ENCODE measurements at places on chromosomes 12 and 14.

GRCh38 chr12:62642486-62642885 is 175.9 kb downstream of the MON2 start:
- no peak for DNase-seq

- DNase-seq: no peak
These were observed 1.7 kb downstream of the GZMB start for GRCh38 chr14:24632336-24632735.

- DNase-seq: no peak
These were observed 78.9 kb downstream of the ITPK1 start for GRCh38 chr14:93036652-93037345.

DNA sequence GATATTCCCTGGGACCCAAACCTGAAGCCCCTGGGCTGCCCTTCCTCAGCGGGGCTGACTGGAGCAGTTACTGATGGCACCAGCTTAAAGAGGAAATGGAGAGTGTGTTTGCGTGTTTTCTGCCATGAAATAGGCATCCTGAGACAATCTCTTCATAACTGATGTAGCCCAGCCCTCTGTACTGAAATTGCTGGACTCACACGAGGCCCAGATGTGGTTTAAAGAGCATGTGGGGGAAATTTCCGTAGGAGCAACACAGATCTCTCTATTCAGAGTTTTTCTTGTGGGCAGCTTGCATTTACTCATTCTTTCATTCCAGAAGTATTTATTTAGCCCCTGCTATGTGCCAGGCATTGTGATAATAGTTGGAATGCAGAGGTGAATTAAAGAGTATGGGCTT is 782.1 kb upstream of the TBX3 start:
- no peak for DNase-seq

DNA sequence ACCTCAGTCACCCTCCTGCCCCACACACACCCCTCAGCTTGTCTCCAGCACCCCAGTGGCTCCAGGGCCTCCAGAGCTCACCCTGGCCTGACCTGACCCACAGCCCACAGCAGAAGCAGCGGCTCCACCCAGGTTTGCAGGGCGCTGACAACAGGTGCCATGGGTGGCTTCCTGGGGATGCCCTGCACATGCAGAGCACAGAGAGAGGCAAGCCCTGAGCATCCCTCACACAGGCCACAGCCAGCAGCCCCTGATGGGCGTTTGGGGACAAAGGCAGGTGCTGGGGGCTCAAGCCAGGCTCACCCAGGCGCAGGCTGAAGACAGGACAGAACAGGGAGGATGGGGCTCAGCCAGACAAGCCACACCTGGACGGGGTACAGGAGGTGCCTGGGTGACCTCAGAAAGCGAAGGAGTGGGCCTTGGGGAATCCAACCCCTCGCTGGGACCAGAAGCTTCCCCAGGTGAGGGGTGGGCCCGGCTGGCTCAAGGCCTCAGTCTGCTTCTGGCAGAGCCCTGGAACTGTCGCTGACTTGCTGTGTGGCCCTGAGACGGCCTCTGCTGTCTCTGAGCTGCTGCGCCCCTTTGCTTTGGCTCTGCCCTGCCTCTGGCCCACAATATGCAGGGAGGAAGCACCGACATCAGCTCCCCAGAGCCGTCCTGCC is 10.6 kb downstream of the ARL6IP4 start:
- no peak for DNase-seq

- no peak for DNase-seq
These were observed 62.8 kb upstream of the CCDC91 start for GRCh38 chr12:28127455-28127854.

GRCh38 chr12:78323226-78323625 is 492.5 kb downstream of the NAV3 start:
- DNase-seq: no peak

DNA sequence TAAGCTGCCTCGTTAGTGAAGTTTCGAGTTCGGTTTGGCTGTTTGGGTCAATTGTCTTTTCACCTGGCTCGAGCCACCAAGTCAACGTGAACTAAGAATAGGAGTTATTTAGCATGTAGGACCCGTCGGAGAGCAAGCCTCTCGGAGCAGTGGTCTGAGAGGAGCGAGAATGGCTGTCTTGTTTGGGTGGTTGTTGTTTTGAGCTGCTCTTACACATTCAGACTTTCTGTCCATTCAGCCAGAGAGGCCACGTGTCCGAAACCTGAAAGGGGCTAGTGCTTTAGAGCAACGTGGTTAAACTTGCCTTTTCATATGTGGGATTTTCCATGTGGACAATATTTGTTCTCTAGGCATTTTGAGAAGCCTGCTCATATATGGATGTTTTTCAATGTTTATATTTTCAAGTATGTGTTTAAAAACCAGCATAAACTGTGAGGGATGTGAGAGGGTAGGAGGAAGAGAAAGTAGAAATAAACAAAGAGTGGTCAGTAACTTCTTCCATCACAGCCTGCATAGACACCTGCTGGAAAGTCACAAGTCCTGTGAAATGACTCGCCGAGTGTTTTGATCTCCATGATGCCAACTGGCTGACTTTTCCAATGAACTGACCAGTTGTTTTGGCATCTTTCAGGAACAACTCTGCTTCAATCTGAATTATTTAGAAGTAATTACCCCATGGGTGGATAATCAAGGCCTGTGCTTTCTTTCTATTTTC is 221.0 kb downstream of the ASCL1 start:
- DNase-seq: no peak

DNA sequence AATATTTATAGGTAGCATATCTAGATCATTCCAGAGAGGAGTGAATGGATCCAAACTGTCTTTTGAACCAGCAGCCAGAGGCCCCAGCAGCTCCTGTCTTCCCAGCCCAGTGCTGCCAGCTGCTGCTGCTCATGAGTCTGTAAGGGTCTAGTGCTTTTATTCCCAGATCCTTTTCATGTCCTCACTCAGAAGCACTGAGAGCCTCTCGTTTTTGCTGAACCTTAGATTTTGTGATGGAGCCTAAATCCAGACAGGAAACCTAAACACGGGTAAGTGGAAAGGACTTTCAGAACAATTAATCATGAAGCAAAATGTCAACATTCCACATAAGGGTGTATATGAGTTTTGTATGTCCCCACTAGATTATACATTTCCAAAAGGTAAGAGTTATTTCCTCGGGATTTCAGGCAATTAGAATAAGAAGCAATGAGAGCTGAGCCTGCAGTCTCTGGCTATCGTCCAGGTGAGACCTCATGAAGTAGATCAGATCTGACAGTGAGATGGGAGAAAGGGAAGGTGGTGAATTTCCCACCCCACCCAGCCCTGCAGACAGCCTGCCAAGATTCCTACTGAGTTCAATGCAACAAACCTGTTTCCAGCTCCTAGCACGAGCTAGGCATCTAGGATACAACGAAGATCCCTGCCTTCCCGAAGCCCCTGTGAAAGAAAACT is 84.4 kb downstream of the NINJ2 start:
- DNase-seq: no peak

DNA sequence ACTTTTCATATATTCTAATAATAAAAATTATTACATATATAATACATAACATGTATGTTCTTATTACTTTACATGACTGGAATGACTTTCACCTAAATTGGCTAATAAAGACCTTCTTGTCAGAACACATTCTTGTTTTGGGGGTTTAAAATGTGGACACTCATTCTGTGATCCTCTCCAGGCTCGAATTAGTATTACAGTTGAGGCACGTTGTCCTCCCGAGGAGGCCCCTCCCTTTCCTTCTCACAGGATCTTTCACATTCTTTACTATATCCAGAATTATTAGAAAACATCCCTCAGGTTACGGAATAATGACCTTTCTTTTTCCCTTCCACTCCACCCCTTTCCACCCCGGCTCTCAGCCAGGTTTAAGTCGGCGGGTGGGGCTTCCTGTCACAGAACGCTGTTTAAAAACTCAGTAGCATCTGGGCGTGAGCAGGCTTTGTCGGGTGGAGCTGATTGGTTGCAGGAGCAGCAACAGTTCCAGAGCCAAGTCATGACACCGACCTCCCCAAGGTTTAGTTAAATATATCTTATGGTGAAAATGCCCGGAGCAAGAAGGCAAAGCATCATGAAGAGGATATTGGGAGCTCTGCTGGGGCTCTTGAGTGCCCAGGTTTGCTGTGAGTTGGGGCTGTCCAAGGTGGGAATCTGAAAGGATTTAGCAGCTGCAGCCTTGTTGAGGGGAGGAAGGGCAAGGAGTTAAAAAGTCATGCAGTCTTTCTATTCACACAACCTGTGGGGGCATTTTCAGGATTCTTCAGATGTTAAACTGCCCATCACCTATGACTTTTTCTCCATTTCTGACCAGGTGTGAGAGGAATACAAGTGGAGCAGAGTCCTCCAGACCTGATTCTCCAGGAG is 396.7 kb upstream of the OR4E1 start:
- peak; percentile 5 for DNase-seq

- DNase-seq: no peak
These were observed 27.2 kb upstream of the HSPB8 start for GRCh38 chr12:119151445-119152026.

DNA sequence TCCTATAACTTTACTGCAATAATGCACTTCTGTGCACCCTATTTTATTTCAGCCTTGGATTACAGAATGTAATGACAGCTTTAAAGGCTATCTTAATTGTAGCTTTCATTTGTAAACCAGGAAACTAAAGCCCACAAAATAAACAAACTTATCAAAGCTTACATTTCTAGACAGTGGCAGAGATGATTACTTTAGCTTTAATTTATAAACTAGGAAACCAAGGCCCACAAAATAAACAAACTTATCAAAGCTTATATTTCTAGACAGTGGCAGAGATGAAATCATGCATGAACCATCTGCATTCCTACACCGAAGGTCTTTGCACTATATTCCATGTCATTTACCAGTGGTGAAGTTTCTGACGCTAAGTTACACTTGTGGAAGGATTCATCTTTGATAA is 74.4 kb downstream of the PRKD1 start:
- no peak for DNase-seq

DNA sequence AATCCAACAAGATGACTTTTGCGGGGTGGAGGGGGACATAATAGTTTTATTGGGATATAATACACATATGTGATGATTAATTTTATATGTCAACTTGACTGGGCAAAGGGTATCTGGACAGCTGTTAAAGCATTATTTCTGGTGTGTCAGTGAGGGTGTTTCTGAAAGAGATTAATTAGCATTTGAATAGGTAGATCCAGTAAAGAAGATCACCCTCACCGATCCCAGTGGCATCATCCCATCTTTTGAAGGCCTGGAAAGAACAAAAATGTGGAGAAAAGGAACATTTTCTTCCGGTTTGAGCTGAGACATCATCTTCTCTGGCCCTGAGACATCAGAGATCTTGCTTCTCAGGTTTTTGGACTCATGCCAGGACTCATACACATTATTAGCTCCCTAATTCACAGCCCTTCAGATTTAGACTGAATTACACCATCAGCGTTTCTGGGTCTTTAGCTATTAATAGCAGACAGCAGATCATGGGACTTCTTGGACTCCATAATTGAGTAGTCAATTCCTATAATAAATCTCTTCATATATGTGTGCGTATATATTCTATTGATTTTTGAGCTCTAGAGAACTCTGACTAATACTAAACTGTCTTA is 283.6 kb downstream of the PCNX1 start:
- DNase-seq: no peak

DNA sequence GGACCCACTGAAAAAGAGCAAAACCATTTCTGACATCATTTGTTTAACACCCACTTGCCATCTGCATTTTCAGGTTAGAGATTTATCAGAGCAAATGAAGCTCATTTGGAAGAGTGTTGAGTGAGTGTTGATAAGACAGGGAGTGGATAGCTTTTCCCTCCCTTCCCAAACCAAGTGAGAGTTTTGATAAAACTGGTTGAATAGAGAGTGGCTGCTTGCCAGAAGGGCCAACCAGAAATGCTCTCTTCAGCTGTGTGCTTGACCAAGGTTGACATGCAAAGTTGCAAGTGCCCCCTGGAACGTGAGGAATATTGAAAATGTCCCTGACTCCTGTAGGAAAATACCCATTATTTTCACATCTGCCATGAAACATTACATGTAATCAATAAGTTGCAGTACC is 1487.0 kb upstream of the FLRT2 start:
- no peak for DNase-seq

DNA sequence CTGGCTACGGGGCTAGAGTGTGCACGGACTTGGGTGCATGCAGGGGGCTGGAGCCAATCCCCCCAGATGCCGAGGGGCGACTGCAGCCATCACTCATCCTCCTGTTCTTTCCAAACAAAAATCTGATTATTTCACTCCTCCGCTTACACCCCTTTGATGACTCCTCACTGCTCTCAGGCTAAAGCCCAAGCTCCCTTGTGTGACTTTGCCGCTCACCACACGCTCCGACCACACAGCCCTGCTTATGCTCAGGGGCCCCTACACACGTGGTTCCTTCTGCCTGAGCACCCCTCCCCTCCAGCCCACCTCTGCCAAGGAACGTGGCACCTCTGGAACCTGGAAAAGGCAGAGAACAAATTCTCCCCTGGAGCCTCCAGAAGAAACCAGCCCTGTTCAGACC is 13.7 kb downstream of the CHFR start:
- DNase-seq: no peak

GRCh38 chr12:26088998-26089397 is 35.8 kb downstream of the BHLHE41 start:
- no peak for DNase-seq

- DNase-seq: no peak
These were observed 572 bp downstream of the EFS start for GRCh38 chr14:23364164-23365035.

- peak; percentile 49 for DNase-seq
These were observed 288.2 kb upstream of the TMPO start for GRCh38 chr12:98227162-98227561.

- DNase-seq: no peak
These were observed 207.8 kb downstream of the CRADD start for GRCh38 chr12:93884794-93885460.

GRCh38 chr12:88644946-88645702 is 64.9 kb upstream of the KITLG start:
- DNase-seq: no peak

DNA sequence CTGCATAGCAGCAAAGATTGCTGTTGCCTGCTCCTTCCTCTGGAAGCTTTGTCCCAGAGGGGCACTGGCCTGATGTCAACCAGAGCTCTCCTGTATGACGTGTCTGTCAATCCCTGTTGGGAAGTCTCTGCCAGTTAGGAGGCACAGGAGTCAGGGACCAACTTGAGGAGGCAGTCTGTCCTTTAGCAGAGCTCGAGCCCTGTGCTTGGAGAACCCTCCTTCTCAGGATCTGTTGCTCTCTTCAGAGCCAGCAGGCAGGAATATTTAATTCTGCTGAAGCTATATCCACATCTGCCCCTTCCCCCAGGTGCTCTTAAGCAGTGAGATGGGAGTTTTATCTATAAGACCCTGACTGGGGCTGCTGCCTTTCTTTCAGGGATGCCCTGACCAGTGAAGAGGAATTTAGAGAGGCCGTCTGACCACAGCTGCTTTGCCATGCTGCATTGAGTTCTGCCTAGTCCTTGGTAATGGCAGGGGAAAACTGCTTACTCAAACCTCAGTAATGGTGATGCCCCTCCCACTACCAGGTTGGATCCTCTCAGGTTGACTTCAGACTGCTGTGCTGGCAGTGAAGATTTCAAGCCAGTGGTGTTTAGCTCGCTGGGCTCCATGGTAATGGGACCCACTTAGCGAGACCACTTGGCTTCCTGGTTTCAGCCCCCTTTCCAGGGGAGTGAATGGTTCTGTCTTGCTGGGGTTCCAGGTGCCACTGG is 218.6 kb upstream of the SLC38A2 start:
- no peak for DNase-seq

- DNase-seq: no peak
These were observed 30.7 kb downstream of the TMEM229B start for GRCh38 chr14:67457782-67458181.

- no peak for DNase-seq
These were observed 137.1 kb downstream of the HMGA2 start for GRCh38 chr12:65961190-65962035.

Data from HT1080 (cell line).